Left hindlimb (tissue), 1 donor: ENCODE measurements at places on chromosomes 1 and 21.

- no peak for DNase-seq
Observed at GRCh38 chr1:223227031-223227430, 84.0 kb upstream of the TLR5 start.

DNA sequence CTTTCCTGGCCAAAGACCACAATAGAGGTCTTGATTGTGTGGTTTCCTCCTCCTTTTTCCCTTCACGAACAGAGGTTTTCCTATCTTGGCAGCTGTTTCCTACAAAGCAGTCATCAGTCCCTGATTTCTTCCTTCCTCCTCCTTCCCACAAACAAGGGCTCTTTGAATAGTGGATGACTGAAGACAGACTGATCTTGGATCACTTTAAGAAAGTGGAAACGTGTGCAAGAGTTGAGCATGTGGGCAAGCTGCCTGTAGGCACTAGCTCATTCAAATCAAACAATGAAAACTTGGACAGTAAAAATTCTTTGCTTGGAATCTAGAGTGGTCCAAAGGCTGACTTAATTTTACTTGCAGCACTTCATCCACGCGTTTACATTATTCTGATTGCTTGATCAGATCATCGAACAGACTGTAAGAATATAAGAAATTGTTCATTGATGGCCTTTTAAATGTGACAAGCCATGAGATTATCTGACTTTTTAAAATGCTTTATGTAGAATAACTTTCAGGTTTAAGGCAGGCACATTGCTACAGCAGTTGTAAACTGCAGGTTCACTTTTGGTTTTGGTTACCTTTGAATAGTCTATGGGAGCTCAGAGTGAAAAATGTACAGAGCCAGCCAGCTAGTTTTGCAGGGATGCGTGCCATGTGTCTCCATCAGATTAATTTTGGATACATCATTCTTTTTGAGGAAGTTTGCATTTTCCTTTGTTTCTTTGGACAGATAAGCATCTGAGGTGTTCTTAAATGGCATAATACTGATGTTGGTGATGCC, 34.4 kb downstream of the ADGRL2 start:
- DNase-seq, result no peak

GRCh38 chr1:1619917-1620361, 4.6 kb downstream of the MIB2 start:
- DNase-seq, result no peak

GRCh38 chr1:166145499-166145898, 21.3 kb downstream of the FAM78B start:
- no peak for DNase-seq

DNA sequence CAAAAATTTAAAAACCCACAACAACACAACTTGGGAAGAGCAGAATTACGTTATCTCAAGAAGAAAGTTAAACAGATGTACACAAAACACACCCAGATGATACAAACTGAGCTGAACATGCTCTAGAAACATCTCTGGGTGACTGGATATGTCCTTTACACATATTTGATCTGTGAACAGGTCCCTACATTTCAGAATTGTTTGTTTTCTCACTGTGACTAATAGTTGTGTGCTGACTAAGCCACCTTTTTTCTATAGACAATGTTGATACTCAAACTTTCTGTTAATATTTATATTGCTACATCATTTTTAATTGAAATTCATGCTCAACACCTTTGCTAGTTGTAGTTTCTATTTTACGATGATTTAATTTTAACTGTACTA, 1.0 kb upstream of the F11R start:
- DNase-seq, result no peak
